ENCODE measurements at places on chromosomes 2 and 18.
A peak's percentile ranks its signal among the peaks of the same experiment; 100 is the strongest.

DNA sequence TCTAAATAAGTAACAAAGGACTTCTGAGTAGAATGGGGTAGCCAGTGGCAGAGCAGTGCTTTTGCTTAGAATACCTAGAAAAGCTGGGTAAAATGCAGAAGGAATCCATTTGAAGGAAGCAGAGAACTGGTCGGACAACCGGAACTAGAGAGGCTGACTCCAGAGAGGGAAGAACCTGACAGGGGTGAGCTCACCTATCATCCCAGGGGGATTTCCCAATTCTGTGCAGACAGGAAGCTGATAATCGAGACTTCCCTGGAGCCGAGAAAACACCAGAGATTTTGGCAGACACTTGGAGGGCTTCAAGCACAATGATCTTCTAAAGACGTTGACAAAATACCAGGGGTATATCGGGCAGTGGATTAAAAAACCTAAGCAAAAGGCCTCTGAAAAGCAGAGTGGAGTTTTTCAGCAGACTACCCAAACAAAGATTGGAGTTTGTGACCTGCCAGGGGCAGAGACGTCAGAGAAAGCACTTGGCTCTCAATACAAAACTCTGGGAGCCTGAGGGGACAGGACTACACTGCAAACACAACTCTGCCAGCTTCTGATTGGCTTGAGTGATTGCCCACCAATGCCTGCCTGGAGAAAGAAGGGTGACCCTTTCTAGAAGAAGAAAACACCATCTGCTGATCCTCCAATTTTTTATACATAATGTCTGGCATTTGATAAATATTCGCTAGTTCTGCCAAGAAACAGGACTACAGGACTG lies 67.5 kb upstream of the TTN start:
- ATAC-seq, result no peak

GRCh38 chr18:34773378-34773777 lies 63.3 kb downstream of the DTNA start:
- ATAC-seq, result no peak

- no peak for ATAC-seq
Measured at GRCh38 chr2:240626531-240627300, 1.4 kb downstream of the GPR35 start.

GRCh38 chr2:194867328-194867727 lies 789.7 kb upstream of the SLC39A10 start:
- no peak for ATAC-seq

DNA sequence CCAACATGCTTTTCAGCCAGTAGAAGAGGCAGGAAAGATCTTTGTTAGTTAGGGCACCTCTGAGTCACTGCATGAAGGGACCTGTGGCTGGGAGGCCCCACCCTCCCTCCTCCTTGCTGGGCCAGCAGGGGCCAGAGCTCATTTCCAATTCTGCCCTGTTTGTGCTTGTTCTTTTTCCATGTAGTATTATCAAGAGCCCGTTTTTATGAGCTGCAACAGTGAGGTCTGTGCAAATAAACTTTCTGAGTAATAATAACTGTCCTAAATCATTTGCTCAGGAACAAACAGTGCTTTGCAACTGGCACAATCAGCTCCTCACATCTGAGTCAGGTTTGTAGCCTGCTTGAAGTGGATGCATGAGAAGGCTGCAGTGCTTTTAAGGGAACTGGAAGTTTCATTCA lies 128.0 kb downstream of the ARL4C start:
- peak; percentile 83 for ATAC-seq

DNA sequence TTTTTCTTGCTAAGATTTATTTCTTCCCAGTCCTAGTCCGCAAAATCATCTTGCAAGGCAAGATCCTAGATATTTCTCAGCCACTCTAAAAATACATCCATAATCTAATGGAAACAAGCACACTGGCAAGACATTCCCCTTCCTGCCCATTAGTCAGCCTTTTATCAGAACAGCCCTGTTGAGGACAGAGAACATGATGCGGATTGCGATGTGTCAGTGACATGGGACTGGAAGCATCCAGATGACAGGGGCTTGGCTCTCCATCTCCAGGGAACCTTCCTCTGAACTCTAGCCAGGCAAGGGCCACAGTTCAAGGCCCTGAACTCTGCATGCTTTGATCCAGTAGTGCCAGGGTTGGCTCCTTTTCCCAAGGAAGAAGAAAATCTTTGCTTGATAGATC lies 70.0 kb downstream of the VSNL1 start:
- no peak for ATAC-seq

DNA sequence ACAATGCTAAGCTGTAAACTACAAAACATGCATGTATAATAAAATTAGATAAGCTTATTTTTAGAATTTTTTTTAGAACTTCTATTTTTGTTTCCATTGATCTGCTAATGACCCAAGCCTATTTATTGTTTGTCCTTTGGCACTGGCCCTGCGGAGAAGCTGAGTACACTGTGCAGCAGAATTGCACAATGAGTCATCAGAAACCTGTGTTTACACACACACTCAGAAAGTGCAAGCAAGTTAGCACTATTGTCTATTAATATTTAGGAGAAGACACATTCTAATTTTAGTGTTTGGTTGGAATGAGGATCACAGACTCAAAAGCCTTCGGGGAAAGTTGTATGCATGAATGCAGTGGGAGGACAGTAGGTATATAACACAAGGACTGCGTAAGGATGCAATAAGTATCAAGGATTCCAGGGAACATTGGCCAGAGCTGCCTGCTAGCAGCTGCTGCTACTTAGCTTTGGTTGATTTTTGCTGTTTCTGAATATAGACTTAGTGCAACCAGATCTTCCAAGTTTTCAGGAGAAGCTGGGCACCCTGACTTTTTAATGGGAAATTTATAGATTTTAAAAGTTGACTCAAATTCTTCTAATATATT lies 128.2 kb downstream of the KCNH7 start:
- ATAC-seq, result no peak

GRCh38 chr2:97871096-97871780 lies 124.5 kb downstream of the TMEM131 start:
- no peak for ATAC-seq

DNA sequence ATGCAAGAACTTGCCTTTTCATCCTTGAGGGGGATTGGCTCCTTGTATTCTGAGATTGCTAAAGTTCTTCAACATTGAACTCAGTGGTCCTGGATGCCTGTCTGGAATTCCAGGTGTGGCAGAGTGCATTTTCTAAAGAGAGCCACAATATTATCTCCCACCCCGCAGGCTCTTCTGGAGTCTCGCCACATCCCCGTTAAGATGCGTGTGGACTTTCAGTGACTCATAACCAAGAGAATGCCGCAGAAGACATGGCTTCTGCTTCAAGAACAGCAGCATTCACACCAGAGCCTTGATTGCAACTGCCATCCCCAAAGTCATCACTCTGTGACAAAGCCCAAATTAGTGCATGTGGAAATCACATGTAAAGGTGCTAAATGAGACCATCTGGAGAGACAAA lies 142.7 kb downstream of the CDH20 start:
- no peak for ATAC-seq

DNA sequence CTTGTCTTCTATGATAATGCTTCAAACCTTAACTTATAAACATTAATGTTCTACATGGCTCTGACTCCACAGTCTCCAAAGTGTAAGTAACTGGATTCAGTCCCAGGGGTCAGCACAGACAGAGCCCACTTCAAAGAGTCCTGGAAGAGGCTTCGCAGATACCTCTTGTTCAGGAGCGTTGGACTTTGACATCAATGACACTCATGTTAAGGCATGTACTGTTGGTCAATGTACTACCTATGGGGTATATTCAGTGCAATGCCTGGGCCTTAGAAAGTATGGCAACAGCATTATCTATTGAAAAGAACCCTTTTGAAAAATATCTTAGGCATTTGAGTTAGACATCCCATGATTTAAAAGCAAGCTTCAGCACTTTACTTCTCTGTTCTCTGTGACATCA lies 143.1 kb downstream of the GRB14 start:
- ATAC-seq, result no peak

- no peak for ATAC-seq
Measured at GRCh38 chr2:222424729-222425671, 657 bp downstream of the SGPP2 start.

GRCh38 chr2:150674283-150674682 lies 186.8 kb upstream of the RND3 start:
- ATAC-seq, result no peak

DNA sequence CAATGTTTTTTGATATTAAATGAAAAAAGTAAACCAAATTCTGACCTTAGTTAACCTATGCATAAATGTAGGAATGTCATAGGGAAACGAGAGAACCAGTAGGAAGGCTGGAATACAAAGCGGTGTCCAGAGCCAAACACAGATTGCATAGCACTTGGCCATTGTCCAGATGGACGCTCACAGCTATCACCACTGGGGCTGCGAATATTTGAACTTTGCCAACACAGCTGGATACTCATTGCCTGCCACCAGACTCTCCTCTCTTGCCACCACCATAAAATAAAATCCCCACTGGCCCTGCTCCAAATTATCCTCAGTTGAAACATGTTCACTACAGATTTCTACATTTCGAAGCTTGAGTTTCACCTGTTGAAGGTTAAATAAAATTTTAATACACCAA lies 159.3 kb upstream of the GULP1 start:
- ATAC-seq, result no peak
